Ovary (tissue), 10 donors: ENCODE measurements at places on chromosomes 16 and 17. TPM values are rescaled to one million over a fixed set of nuclear protein-coding genes. Genes with fewer than 3 reads are reported as not detected.

The ABCA9 gene
- 29.7 TPM for polyA plus RNA-seq

DNA sequence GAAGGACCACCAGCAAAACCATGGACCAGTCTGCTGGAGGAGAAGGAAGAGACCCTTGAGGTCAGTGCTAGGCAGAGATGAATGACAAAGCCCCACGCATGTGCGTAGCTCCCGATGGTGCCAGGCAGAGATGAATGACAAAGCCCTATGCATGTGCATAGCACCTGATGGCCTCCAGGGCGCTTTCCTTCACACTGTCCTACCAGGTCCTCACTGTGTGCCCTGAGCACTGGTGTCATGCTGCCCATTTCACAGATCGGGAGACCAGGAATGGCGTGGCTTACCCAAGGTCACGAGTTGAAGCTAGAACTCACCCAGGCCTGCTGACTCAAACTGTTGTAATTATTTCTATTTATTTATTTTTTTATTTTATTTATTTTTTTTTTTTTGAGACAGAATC is 149.6 kb downstream of the KATNIP start:
- DNase-seq = no peak

DNA sequence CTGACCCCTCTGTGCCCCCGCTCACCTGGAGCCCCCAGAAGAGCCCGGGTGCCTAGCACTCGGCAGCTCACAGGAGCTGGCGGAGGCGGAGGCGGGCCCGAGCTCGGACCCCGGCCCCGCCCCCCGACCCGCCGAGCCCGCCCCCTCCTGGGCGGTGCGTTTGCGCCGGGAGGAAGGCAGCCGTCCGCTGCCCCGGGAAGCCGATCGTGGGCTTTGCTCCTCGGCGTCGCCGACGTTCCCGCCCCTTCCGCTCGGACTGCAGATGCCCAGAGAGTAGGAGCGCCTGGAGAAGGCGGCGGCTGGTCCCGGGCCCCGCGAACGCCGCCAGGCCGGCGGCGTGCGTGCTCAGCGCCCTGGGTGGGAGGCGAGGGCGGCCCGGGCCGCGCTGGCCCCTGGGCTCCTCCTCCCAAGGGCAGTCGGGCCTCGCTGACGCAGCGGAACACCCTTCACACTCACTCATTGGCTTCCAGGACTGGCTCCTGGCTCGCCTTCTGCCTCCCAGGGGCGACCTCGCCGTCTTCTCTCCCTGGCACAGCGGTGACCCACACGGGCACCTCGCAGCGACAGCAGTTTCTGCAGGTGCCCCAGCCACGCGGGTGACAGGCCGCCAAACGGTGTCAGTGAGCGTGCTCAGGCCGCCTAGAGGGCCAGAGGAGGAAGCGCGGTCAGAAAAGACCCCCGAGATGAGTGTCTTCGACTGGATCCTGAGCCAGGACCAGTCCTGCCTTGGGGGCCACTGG is at the start of gene PLSCR3:
Gene PLSCR3 (minus strand): TSS at position 74 of the 740 bp plus-strand sequence. CDS start 415 bp downstream, outside the sequence.
- DNase-seq = peak; percentile 92

The KRTAP29-1 gene
- not detected for polyA plus RNA-seq

The NDE1 gene
- polyA plus RNA-seq = 31.9 TPM

DNA sequence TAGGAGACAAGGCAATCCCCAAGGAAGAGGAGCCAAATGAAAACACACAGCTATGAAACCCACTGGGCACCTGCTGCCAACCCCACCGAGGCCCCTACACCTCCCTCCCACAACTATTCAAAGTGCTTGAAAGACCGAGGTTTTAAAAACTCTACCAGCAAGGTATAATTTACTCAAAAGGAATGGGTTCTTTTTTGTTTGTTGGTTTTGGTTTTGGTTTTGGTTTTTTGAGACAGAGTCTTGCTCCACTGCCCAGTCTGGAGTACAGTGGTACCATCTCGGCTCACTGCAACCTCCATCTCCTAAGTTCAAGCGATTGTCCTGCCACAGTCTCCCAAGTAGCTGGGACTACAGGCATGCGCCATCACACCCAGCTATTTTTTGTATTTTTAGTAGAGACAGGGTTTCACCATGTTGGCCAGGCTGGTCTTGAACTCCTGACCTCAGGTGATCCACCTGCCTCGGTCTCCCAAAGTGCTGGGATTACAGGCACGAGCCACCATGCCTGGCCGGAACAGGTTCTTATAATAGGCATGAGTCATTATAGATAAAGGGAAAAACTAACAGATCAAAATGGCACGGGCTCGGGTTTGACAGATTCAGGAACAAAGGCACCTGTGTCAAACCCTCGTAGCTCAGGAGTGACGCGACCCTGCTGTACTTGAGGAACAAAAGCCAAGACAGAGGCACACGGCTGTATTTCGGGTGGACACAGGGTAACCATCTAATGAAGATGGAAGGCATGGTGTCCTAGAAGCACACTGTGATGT is 40.7 kb downstream of the COTL1 start:
- DNase-seq = no peak

The KRTAP4-5 gene
- polyA plus RNA-seq = not detected

DNA sequence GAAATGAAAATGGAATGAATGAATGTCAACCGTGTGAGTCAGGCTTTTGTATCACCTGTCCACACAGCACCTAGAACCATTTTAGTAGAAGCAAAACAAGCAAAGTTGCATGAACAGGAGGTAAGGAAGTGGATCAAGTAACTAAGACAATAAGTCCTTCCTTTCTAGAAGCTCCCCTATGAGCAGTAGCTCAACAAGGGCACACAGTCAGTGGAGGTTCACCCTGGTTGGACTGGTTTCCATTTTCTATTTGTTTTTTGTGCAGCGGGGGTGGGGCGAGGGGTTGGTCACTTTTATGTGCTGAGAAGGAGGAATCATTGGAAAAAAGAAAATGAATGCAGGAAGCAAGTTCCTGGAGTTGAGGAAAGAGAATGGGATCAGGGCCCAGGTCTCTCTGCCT is 4.0 kb upstream of the HSBP1 start:
- no peak for DNase-seq

DNA sequence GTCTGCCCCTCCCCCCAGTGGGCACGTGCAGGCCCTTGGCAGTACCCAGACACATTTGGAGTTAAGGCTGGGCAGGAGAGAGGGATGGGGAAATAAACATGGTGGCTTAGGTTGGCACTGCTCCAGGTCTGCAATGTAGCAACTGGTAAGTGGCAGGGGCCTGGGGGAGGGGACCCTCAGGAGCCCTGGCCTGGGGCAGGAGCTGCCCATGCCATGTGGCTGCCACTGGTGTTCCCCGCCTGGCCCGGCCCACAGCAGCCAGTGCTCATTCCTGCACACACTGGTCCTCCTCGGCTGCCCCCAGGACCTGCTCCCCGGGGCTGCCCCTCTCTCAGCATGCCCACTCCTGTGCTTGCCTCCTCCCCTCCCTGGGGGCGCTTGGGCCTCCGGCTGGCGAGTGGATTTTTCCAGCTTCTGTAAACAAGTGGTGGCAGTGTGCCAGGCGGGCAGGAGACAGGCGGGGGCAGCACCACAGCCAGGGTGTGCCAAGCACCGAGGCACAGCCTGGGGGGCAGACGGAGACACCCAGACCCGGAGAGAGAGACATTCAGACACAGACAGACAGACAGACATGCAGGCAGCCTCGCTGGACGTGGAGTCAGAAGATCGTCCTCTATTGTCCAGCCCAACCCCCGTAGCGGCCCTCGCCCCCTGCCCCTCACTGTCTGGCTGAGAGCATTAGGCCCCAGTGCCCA is 9.4 kb downstream of the THRA start:
- peak; percentile 76 for DNase-seq

The SLC16A13 gene
- 1.2 TPM for polyA plus RNA-seq

GRCh38 chr17:4354862-4355514 is 11.5 kb downstream of the UBE2G1 start:
- no peak for DNase-seq

- DNase-seq = no peak
Observed at GRCh38 chr17:36949461-36949927, 740 bp downstream of the AATF start.

- peak; percentile 65 for DNase-seq
Observed at GRCh38 chr17:20116683-20117309, 107.6 kb downstream of the SPECC1 start.

GRCh38 chr17:79987935-79988184 is 47.8 kb downstream of the TBC1D16 start:
- DNase-seq = no peak

GRCh38 chr17:67679225-67679624 is 38.5 kb upstream of the NOL11 start:
- no peak for DNase-seq

- peak; percentile 18 for DNase-seq
Observed at GRCh38 chr16:77499373-77500285, 64.8 kb upstream of the ADAMTS18 start.

The KSR1 gene
- 27.7 TPM for polyA plus RNA-seq

The OR2C1 gene
- 0.06 TPM for polyA plus RNA-seq

GRCh38 chr16:14501331-14502255 is 128.5 kb downstream of the PARN start:
- DNase-seq = peak; percentile 92

The PYY gene
- polyA plus RNA-seq = 0.18 TPM

The PRAC2 gene
- polyA plus RNA-seq = not detected

The NOB1 gene
- 86.6 TPM for polyA plus RNA-seq

DNA sequence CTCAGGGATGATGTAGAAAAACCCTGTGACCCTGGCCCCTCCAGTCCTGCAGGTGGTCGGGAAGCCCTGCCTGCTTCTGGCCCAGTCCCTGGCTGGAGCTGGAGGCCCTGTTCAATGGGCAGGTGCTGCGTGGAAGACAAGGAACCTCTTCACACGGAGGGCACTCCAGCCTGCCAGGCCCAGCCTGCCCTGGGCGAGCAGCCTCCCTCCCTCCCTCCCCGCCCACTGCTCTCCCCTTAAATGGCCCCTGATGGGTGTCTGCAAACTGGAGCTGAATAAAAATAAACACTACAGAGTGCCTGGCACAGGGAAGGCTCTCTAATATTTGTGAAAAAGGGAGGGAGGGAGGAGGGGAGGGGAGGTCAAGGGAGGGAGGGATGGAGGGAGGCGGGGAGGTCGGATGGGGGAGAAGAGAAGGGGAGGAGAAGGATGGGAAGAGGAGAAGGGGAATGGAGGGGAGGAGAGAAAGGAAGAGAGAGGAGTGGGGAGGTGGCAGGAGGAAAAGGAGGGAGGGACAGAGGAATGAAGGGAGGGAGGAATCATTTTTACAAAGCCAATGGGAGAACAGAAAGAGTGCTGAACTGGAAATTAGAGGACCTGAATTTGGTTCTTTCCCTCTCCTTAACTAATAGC is 222.8 kb upstream of the TNRC6C start:
- peak; percentile 22 for DNase-seq

DNA sequence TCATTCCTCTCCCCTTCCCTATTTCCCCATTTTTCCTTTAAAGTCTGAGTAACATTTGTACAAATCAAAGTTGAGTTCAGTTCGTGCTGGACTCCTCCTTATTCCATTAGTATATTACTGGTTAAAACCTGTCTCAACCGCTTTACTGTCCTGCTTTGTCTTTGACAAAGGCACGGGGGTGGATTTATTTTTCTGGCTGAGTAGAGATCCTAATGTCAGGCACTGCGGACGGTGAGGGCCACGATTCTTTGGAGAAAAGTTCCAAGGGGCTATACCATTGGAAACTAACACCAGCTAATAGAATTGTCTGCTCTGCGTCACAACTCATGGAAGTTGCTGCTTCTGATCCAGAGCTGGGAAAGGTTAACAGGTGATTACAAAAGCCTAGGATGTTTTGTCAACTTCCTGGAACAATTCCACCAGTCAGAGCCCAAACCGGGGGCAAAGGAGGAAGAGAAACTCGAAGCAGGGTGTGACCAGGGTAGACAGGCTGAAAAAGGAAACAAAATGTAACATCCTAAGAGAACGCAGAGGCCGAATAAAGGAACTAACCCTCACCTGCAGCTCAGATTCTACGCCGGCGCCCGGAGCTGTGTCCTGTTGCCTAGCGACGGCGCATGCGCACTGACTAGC is 12.4 kb downstream of the TAT start:
- no peak for DNase-seq

The TAC4 gene
- polyA plus RNA-seq = not detected

GRCh38 chr17:57242148-57242547 is 14.2 kb upstream of the MSI2 start:
- peak; percentile 35 for DNase-seq

The GPR142 gene
- polyA plus RNA-seq = not detected

The IGSF6 gene
- 15.4 TPM for polyA plus RNA-seq

The FBXL16 gene
- polyA plus RNA-seq = 0.22 TPM

- DNase-seq = no peak
Observed at GRCh38 chr16:84380405-84380804, 12.1 kb downstream of the ATP2C2 start.

DNA sequence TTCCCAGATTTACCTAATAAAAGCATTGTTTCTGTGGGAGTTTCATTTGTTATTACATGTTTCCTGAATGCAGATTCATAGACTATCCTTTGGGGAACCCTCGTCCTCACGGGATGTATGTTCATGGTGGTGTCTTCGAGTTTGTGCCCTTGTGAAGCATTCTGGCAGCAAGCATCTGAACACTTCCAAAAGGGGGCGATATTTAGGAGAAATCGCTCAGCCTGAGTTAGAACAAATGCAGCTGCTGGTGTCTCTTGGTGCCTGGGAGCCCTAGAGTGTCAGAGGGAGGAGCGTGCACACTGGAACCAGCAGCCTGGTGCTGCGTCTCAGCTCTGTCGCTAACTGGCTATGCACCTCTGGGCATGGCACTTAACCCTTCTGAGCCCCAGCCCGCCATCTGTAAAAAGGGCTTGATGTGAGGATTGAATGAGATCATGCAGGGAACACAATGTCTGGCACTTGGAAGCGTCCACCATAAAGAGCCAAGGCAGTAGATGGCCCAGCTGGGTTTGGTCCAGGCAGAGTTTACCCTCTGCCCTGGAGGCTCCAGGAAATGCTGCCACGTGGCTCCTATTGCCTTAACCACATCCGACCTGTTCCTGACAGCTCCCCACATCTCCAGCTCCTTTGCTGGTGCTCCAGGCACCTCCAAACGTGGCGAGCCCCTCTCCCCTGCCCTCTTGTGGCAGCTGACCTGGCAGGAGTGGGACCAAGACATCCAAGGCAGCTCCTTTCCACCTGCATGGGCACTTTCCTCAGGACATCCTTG is 25.0 kb upstream of the C16orf78 start:
- no peak for DNase-seq

DNA sequence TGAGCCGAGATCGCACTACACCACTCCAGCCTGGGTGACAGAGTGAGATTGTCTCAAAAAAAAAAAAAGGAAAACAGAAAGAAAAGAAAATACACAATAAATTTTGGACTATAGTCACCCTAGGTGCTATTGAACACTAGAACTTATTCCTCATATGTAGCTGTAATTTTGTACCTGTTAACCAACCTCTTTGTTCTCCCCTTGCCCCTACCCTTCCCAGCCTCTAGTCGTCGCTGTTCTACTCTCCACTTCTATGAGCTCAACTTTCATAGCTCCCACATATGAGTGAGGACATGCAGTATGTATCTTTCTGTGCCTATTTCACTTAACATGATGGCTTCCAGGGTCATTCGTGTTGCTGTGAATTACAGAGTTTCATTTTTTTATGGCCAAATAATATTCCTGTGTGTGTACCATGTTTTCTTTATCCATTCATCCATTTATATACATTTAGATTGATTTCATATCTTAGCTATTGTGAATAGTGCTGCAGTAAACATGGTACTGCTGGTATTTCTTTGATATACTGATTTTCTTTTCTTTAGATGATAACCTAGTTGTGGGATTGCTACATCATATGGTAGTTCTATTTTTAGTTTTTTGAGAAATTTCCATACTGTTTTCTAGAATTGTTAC is 28.3 kb downstream of the VPS35L start:
- DNase-seq = no peak
